ENCODE measurements at places on chromosomes 1 and 21.

DNA sequence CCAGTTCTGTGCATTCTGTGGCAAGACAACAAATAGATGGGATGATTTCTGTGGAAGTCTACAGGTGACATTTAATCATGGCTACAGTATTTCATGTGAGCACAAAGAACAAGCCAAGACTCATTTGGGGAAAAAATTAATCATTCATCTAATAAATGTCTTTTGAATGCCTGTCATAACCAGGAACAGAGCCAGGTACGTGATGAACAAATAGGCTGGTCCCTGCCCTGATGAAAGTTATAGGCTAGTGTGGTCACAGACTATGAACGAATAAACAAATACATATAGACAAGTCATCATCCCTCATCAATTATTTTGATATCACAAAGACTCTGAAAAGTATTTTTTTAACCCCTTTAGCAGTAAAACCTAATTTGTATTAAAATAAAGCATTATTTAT is 226.4 kb upstream of the RRP15 start:
- DNase-seq, result no peak

DNA sequence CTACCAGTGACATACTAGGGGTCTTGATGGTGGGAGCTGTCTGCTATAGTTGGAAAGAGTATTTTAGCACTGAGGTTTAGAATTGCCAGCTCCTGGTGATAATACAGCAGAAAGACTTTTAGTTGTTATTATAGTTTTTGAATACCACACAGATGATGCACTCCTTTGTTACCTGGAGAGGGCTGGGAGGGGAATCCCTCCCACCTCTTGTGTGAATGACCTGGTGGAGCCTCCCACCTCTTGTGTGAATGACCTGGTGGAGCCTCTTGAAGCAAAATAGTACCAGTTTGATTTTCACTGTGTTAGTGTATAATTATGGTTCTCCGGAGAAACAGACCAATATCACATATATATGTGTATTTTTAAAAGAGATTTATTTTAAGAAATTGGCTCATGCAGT is 3.3 kb downstream of the DISP1 start:
- DNase-seq, result no peak

DNA sequence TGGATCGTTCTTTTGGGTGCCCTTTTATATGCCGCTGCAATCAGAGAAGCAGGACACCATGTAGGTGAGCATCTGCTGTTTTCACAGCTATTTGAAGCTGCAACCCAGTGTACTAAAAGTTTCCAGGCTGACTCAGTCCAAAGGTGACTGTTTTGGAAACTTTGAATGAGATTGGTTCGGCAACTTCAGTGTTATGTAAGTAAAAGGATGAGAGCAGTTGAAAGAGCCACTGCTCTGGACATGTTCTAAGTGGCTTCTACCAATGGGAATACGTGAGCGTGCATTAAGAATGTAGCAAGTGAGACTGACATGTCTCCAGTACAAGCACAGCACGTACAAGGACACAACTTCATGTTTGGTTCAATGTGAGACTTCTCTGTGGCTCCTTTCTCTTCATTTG is 55.6 kb downstream of the DDR2 start:
- no peak for DNase-seq

DNA sequence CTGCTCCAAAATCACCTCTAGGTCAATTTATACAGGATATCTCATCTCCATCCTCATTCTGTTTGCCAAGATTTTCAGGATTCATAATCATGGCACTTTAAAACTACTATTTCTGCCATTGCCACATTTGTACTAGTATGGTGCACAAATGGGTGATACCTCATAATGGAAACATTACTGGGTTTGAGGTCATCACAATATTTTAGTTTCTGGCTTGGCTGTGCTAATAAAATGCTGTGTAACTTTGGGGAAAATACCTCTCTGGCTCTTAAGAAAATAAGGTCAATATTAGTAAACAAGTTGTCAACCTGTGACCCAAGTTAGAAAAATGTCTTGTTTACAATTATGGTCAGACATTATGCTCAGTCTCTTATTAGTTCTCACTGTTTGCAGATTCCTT is 4.7 kb upstream of the SLAMF7 start:
- DNase-seq, result no peak

DNA sequence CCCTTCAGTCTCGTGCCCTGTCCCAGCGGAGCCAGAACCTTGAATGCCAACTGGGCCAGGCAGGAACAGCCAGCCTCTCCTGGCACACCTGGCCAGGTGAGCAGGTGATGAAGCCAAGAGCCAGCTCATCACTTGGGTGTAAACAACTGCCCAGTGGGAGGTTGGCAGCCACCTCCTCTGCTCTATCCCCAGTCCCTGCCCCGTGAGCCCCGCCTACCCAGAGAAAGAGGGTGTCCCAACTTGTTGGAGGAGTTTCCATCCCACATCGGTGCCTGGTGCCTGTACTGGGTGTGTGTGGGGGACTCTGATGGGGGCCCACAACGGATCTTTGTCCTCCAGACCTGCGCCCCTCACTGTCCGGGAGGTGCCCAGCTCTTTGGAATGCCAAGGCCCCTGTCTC is 17.8 kb upstream of the FAM131C start:
- DNase-seq, result no peak

GRCh38 chr21:27301220-27301619 is 334.3 kb upstream of the ADAMTS5 start:
- no peak for DNase-seq

- DNase-seq, result no peak
These were observed 652.2 kb upstream of the USP24 start for GRCh38 chr1:55867304-55867843.

DNA sequence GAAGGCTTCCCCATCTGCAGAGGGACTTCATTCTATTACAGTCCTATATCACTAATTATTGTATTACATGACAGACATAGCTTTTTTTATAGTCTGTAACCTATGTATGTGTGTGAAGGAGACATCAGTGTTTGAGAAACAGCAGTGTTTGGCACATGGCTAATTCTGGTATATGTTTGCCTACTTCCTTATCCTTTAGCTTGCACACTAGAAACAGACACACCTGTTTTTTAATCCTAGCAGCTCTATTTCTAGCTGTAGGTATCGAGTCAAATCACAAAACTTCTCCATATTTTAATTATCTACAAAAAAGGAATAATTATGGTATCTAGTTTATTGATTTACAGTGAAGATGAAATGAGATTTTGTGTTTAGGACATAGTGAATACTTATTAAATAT is 129.4 kb upstream of the CACYBP start:
- no peak for DNase-seq

DNA sequence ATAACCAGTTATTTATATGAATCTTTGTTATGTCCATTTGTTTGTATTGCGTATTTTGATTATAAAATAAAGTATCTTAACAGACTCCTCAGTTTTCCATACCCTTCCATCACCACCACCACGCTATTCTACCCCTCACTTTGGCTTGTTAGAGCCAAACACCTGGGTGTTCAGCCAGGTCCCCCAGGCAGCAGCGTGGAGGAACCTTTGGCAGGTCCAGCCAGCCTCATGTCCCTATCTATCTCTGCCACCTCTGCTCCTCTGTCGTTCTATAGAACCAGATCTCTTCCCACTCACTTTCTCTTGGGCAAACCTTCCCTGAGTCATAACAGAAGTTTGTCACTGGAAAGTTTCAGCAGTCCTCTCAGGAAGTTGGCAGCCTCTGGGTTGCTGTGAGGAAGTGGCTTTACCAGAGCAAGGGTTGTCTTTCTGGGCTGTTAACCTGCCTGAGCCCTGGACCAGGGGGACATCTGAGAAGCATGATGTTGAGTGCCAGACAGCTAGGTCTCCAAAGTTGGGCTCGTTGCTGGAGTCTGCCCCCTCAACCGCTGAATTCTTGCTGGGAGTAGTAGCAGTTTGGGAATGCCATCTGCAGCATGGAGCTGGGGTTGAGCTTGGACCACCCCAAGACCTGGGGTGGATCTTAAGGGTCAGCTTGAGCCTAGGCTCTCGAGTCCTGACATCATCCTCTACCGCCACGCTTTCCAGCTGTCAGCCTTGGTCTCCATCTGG is 996 bp upstream of the SH3BGRL3 start:
- DNase-seq, result no peak

DNA sequence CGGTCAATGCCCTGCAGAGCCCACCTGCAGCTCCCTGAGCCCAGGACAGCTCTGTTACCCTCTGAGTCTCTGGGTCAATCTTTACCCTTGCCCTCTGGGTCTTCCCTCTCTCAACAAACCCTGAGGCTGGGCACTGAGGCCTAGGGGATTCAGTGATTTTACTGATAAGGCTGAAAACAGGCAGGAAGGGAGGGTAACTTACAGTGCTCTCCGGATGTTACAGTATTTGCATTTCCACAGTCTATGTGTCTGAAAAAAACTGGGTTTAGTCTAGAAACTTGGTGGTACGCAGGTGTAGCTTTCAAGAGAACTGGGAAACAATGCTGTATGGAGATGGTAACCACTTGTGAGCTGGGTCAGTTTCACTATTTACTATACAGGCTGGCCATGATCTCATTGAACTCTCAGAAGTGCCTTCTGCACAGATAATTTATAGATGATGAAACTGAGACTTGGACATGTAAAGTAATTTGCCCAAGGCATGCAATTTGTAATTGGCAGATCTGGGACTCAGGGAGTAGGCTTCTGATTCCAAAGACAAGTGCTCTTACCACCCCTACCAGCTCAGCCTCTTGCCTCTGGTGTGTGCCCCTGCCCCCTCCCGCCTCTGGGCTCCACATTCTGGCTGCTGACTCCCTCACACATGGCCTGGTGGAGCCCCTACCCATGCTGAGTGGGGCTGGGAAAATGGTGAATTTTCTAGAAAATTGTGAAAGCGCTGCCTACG is 48.8 kb downstream of the TENT5C start:
- no peak for DNase-seq

- no peak for DNase-seq
These were observed 659.9 kb upstream of the RGS18 start for GRCh38 chr1:191498318-191498717.

DNA sequence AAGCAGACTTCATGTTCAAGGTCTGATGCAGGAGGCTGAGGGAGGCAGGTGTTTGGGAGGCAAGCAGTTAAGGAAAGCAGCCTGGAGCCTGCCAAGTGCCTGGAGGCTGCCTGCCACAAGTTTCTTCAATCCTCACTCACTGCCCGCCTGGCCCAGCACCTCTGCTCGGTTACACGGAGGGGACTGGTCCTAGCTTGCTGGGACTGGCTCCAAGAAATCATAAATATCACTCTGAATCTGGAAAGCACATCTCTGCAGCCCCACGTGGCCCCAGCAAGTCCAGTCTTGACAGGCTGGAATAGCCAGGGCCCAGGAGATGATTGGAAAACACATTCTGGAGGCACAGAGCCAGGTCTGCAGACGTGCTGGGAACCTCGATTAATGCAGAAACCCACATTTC is 83.9 kb downstream of the BCAR3 start:
- no peak for DNase-seq

DNA sequence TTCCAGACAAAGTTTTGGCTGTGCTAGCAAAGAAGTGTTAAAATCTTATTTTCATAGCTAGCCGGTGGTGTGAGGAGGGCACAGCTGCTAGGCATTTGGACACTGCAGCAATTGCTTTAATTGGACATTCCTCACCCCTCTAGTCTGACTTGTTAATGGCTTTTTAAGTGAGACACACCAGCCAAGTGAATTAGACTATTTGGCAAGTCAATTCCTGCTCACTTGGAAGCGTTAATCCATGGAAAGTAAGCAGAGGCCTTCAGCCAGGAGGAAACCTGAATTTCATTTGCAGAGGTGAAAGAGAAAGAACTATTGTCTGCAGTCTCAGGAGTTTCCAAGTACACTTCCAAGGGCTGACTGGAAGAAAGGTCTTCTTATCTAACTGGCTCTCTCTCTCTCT is 175.7 kb downstream of the ST6GALNAC3 start:
- no peak for DNase-seq

DNA sequence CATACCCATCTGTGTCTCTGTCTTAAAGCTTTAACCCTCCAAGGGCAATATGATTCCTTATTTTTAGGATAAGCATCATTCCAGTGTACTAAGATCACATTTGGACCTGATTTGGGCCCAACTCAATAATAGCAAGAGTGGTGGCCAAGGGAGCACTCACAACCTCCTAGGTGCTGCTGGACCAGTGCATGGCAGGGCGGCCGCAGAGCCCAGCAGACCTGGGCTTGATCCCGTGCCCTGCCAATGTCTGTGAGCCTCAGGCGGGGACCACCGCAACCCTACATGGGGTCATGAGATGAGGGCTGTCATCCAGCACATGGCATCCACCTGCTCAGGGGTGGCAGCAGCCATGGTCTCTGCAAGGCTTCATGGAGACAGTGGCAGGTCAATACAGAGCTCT is 201.8 kb upstream of the TMEM51 start:
- DNase-seq, result no peak

DNA sequence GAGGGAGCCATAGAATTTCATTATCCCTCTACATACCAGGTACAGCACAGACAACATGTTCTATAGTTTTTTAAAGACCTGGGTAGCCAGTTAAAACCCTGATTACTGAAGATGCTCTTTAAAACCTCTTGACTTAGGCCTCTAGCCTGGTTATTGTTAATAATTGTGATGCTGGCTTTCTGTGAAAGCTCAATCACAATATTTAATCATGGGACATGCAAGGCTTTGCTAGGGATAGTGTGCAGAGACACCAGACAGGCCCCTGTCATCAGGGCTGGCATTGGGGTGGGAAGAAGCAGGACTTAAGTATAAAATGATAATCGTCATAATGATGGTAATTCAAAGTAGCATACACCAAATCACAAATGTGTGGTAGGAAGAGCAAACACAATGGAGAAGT is 274.4 kb downstream of the PTBP2 start:
- no peak for DNase-seq

DNA sequence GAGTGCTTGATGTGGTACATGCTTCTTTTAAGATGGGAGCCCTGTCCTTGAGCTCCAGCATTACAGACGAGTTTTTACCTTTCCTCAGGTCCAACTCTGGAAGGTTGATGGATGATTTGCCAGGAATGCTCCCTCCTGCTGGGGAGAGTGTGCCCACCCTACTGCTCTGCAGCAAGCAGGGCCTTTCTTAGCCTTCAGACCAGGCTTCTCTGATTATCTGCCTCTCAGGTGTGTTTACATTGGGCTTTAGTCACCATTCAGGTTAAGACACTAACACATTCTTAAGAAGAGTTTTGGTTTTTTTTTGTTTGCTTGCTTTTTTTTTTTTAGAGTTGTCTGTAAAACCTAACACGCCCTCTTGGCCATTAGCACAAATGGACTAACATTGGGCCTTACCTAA is 301.8 kb downstream of the KCNT2 start:
- DNase-seq, result no peak

GRCh38 chr1:40763742-40764532 is 19.6 kb upstream of the KCNQ4 start:
- DNase-seq, result no peak

- no peak for DNase-seq
These were observed 53.8 kb upstream of the OLFM3 start for GRCh38 chr1:102050556-102050955.

All from HFF-Myc (cell line).